Central memory CD4-positive, alpha-beta T cell (primary cell): ENCODE measurements at places on chromosomes 1 and 21.

DNA sequence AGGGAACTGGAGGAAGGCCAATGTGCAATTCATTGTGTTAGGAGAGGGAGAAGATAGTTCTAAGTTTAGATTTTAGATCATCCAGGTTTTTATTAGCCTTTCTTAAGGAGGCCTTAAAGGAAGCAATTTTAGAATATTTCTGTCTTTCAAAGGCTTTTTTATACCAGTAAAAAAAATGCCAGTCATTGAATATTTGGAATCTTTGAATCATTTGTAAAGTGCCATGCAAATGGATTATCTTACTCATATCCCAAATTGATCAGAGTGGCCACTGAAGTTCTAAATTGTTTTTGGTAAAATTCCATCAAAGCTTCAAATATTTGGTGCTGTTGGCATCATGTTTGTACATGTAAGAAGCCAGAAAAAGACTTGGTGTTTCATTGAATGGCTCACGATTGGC is 244.8 kb downstream of the RPS6KC1 start:
- DNase-seq: no peak

- no peak for DNase-seq
Measured at GRCh38 chr1:67224856-67225255, 58.6 kb downstream of the IL23R start.

- no peak for DNase-seq
Measured at GRCh38 chr1:193120604-193121166, 1.1 kb upstream of the CDC73 start.

DNA sequence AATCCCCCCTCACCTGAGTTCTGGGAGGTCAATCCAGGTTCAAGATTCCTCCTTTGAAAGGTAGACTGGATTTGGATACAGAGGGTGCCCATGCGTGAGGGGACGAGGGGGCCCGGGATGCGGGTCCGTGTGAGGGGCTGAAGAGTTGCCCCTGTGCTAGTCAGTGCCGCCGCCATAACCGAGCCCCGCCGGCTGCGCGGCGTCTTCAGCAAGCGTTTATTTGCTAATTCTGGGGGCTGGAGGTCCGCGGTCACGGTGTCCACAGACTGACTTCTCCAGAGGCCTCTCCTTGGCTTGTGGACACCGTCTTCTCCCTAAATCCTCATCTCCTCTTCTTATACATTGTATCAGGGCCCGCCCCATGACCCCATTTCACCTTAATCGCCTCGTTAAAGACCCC is 20.9 kb upstream of the SAMD11 start:
- no peak for DNase-seq

DNA sequence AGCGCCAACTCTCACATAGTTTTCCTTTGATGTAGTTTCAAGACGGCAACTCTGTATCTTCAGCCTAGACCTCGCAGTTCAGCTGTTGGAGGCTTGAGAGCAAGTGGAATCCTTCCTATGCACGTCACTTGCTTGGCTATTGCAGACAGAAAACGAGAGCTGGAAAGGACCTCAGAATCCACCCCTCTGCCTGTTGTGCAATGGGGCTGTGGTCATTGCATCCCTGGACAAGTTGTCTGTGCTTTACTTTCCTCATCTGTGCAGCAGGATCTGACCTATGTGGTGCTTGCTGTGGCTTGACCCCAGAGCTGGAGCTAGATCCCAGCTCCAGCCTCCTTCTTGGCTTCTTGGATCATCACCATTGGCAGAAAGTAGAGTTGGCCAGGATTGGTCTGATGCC is 50.0 kb upstream of the IGSF21 start:
- DNase-seq: no peak

GRCh38 chr1:107413546-107413945 is 272.7 kb downstream of the NTNG1 start:
- no peak for DNase-seq

DNA sequence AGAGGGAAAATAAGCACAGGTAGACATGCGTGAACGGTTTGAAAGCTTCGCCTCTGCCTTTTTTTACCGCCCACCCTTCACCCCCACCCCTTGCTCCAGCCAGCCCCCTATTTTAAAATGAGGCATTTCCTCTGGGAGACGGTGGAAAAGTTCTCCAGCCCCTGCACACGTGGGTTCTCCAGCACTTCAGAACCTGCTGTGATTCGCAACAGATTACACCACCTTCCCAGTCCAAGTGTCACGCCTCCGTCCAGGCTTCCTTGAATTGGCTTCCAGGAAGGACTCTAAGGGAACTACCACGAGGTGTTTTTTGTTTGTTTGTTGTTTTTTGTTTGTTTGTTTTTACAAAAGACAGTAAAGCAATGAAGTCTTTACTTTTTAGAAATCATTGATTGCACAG is 2.6 kb downstream of the LRRC7 start:
- no peak for DNase-seq

DNA sequence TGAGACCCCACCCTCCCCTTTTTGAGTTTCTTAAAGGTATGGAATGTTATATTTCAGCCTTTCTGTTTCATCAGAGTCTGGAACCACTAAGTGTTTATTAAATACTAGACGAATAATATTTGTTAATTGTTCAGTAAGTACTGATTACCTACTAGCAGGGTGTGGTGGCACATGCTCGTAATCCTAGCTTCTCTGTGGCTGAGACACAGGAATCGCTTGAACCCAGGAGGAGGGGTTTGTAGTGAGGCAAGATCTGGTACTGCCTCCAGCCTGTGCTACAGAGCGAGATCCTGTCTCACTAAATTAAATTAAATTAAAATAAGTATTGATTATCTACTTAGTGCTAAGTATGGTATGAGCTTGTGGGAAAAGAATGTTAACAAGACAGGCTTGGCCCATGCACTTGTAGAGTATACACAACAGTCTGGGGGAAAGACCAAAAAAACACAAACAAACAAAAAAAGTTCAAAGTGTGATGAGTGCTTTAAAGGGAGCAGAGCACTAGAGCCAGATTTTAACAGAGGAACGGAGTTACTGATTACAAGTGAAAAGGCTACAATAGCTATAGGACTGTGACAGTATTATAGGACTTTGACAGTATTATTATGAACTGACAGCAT is 2.4 kb downstream of the CEPT1 start:
- no peak for DNase-seq

- DNase-seq: no peak
Measured at GRCh38 chr1:234731569-234732085, 121.6 kb upstream of the IRF2BP2 start.
